ENCODE measurements at places on chromosomes 3 and 15.

DNA sequence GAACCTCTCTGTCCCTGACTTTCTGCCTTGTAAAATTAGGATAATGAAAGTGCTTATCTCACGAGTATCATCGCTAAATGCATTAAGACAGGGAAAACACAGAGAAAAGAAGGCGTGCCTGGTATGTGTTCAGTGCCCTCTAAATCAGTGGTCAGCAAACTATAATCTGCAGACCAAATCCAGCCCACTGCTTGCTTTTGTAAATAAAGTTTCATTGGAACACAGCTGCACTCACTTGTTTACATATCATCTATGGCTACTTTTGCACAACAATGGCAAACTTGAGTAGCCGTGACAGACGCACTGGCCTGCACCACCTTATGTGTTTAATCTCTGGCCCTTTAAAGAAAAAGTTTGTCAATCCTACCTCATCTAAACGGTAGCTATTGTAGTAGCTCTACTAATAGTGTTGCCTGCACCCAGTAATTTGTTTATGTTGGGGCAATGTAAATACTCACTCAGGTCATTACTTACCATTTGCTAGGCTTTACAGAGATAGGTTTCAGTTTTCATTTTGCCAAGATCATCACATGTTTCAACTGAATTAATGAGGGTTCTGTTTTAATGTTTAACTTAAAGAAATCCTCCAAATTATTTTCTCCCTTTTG lies 229.4 kb downstream of the FEZF2 start:
- DNase-seq: no peak

DNA sequence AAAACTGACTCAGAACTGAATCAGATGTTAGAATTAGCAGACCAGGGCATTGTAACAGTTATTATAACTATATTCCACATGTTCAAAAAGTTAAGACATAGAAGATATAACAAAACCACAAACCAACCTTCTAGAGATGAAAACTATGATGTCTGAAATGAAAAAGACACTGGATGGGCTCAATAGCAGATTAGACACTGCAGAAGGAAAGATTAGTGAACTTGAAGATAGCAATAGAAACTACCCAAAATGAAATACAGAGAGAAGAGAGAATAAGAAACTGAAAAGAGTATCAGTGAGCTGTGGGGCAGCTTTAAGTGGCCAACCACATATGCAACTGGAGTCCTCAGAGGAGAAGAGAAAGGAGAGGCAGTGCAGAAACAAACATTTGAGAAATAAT lies 132.0 kb upstream of the ATP2B2 start:
- no peak for DNase-seq

GRCh38 chr3:27714692-27715453 lies 7.2 kb downstream of the EOMES start:
- no peak for DNase-seq

GRCh38 chr3:149449182-149449581 lies 25.3 kb upstream of the TM4SF4 start:
- no peak for DNase-seq

GRCh38 chr15:95291898-95292472 lies 1038.5 kb upstream of the NR2F2 start:
- no peak for DNase-seq

GRCh38 chr3:17094551-17094950 lies 209.8 kb downstream of the PLCL2 start:
- DNase-seq: no peak

GRCh38 chr15:83115831-83116565 lies 8.6 kb downstream of the TM6SF1 start:
- no peak for DNase-seq
